ENCODE measurements at places on chromosomes 6 and 20.

- DNase-seq = no peak
Observed at GRCh38 chr6:149305372-149305771, 12.1 kb upstream of the TAB2 start.

DNA sequence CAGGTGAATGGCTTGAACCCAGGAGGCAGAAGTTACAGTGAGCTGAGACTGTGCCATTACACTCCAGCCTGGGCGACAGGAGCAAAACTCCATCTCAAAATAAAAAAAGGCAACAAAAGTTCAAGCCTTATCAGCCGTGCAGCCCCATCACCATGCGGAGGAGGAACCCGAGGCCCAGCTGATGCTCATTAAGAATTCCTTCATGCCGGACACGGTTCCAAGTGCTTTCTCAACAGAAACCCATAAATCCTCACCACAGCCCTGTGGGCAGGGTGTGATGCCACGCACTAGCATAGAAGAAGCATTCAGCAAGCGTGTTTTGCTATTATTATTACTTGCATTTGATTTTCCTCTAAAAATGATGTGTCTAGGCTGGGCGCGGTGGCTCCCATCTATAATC, 56.3 kb downstream of the PREX1 start:
- no peak for DNase-seq

- DNase-seq = no peak
Observed at GRCh38 chr20:4519534-4519933, 202.2 kb upstream of the PRND start.

DNA sequence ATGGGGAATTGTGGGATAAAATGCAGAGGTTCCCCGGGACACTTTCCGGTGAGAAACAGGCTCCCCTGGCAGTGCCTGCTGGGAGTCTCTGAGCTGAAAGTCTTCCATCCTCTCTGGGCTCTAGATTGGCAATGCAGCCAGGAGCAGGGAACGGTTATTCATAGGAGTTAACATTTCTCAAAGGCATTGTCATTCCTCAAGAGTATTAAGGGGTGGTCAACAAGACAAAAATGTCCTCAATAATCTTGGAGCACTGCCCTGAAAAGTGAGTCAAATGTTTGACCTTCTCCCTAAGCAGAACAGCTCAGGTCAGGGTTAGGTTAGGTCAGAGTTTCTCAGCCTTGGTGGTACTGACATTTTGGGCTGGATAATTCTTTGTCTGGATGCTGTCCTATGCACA, 13.2 kb downstream of the BPIFB1 start:
- DNase-seq = no peak

- peak; percentile 37 for DNase-seq
Observed at GRCh38 chr6:135600086-135600702, 102.7 kb upstream of the AHI1 start.

DNA sequence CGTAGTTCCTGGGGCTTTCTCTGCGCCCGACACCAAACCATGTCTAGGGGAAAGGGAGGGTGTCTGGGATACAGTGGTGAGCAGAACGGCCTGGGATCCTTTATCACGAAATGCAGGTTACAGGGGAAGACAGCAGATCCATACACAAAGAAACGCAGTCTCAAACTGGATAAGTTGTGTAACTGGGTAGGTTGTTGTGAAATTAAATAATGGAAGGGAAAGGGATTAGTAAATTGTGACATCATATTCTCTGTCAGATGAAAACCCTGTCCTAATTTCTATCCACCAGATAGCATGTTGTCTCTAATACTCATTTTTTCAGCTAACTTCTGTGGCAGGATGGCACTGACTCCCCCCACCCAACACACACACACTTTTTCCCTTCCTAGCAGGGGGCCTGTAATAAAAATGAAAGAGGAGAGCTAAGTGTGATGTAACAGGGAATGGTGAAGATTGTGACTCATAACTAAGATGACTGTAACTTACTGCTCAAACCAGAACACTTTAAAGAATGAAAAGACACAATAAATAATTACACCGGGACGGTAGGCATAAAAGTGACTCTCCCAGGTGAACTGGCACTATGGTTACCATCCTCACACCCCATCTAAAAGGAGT, 769 bp upstream of the TRPC4AP start:
- DNase-seq = no peak

- no peak for DNase-seq
Observed at GRCh38 chr6:108798670-108799353, 49.4 kb upstream of the ARMC2 start.

- no peak for DNase-seq
Observed at GRCh38 chr6:116522896-116523295, 11.5 kb downstream of the CALHM5 start.

GRCh38 chr20:33443006-33443511, 504 bp downstream of the SNTA1 start:
- no peak for DNase-seq

DNA sequence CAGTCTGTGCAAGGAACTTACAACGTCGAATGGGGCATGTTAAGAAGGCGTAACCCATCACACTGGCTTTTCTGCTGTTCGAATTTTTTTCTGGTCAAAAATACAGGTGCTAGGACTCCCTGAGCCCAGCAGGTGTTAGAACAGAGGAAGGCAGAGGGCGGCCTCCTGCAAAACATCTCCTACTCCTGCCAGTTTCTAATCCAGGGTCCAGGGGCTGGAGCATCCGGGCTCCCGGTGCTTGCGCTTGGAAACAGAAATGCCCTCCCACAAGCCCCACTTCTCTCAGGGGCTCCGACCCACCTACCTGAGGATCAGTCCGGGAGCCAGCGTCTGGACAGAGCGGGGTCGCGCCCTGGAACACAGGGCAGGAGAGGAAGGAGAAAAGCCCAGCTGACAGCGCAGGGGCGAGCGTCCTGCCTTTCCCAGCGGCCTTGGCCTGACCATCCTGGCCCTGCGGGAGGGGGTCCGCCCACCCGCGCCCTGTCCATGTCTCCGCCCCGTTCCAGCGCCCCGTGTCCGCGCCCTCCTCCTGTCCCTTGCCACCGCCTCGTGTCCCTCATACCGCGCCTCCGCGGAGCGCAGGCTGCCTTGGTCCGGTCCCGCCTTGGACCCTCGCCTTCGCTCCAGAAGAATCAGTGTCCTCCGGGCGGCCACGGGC, 14.8 kb upstream of the LPA start:
- DNase-seq = no peak

DNA sequence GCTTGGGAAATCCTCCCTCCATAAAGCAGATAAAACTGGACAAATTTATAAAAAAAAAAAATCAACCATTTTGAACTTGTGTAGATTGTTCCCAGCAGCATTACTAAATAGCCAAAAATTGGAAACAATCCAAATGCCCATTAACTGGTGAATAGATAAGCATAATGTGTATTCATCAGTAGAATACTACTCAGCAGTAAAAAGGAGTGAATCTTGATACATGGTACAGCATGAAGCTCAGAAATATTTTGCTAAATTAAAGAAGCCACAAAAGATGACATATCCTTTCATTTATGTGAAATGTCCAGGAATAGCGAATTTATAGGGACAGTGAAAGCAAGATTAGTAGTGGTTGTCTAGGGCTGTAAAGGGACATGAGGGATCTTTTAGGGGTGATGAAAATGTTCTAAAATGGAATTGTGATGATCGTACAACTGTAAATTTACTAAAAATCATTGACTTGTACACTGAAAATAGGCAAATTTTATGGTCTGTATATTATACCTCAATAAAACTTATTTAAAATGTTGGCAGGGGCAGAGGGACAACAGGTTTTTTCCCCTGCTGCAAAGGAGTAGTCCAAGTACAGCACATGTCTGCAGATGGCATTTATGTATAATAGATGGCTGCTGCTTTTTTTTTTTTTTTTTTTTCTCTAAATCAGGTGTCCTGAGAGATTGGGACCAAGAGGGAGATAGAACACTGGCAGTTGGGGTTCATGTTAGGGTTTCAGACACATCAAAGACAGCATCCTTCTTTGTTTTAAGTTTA, 59.5 kb downstream of the CBFA2T2 start:
- no peak for DNase-seq

- no peak for DNase-seq
Observed at GRCh38 chr6:90222724-90223198, 73.9 kb downstream of the BACH2 start.

DNA sequence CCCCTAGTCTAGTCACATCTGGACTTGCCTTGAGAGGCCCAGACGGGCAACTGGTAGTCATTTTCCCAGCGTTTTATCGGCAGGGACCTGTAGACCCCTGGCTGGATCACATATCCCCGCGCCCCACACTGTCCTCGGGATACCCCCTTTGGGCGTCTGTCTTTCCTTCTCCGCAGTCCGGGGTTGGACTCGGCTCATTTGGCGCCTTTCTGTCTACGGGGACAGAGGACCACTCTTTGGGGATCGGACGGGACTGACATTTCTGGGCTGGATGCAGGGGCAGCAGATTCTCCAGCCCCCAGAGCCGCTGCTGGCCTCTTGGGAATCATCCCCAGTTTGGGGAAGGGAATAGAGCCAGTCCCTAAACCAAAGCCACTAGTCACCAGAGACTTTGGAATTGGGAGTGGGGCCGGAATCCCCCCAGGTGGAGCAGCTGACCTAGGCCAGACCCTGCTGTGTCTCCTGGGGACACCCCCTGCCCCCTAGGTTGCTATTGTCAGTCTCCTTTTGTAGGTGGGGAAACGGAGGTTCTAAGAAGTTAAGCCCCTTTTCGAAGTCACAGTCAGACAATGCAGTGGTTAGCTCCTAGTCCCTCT, 734 bp downstream of the FAM110A start:
- no peak for DNase-seq

DNA sequence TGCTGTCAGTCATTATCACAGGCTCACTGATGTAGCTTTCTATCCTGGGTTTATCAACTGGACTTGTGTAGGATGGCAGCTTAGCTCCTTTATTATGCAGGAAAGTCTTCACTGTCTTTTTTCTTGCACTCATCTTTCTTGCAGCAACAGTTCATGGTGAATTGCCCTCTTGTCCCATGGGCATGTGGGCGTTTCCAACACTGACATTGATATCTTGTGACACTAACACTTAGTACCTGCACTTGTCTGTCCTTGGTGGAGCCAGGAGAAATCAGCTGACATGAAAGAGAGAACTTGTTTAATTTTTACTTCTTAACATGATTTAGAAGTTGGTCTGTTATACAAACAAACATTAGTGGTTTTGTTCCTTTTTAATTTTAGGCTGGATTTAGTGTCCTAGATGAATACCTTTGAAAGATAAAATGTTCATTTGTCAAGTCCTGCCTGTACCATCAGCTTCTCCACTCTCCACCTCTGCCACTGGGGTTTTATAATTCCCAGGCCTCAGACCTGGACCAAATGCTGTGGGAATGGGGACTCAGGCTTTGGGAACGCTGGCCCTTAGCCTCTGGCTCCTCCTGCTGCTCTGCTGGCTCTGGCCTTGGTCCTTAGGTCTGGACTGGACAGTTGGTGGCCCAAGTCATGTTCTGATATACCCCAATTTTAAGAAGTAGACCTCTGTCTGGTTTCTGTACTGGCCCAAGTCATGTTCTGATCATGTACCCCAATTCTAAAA, 161.0 kb upstream of the LAMP5 start:
- DNase-seq = no peak

DNA sequence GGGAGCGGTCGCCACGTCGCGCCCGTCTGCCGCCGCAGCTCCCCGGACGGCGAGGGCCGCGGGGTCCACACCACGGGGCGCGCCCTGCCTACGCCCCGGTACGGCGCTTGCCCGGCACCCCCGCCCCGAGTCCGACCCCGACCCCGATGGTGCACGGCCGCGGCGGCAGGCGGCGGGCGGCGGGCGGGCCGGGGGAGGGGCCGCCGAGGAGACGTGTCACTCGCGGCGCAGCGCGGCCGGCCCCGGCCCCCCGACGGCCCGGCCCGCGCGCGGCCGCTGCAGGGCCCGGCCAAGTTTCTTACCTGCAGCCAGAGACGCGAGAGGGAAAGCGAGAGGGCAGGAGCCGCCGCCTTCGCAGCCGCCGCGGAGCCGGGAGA, 328 bp downstream of the RRBP1 start:
- no peak for DNase-seq

GRCh38 chr6:69953491-69953890, 87.1 kb downstream of the COL19A1 start:
- no peak for DNase-seq

- no peak for DNase-seq
Observed at GRCh38 chr6:10874207-10874606, 7.6 kb downstream of the GCM2 start.

- no peak for DNase-seq
Observed at GRCh38 chr6:110800196-110800838, 15.0 kb downstream of the CDK19 start.

DNA sequence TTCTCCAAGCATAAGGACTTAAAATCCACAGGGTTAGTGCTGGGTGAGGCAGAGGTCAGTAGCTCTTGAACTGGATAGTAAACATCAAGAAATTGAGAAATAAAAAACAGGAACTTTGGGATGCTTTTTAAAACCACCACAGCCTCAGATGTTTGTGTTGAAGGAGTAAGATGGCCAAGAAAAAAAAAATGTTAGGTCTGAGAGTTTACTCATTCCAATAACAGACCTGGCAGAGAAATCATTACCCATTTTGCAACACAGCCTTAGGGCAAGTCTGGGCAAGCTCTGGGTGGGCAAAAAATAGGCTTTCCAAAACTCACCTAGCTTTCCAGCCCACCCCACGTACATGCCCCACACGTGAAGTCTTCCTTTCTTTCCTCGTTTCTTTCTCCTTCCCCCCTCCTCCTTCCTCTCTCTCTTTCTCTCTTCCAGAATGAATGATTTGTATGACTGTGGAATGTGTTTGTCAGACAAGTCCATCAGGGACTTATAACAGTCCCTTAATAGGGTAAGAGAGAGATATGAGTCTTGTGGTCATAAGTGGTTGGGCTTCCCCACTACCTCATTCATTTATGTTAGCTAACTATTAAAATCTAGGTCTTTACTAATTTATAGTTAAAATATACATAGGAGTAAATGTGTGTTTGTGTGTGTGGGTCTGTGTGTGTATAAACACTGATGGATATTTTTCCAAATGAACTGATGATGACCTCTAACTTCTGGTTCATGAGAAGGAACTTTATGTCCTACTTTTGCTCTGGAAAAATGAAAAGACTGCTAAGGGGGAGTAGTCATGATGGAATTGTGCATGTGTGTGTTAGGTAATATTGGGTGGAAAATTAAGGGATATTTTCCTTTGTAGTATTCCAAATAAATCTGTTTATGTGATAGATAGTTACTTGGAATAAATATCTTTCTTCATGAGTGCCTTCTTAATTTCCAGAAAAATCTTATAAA, 18.0 kb upstream of the DSE start:
- no peak for DNase-seq

DNA sequence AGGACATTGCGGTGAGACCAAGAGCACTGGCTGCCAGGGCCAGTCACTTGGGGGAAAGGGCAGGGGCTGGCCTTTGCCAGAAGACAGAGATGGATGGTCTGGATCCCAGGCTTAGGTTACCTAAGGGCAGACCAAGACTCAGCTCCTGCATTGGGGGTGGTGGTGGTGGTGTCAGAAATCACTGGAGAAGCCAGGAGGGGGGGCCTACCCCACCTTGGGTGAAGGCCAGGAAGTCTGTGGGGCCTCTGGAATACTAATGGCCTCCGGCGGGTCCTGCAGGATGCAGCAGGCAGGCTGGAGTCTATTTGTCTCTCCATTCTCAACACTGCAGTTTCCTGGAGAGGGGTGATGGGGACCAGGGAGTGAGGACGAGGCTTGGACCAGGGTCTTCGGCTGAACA, 32.8 kb downstream of the CD40 start:
- DNase-seq = no peak
